ENCODE measurements at places on chromosomes 2 and 18. TPM values are rescaled to one million over a fixed set of nuclear protein-coding genes. Genes with fewer than 3 reads are reported as not detected.

The CD8B2 gene
- total RNA-seq, result 0.54 TPM

The ANKRD30BL gene
- total RNA-seq, result not detected

GRCh38 chr2:5453220-5454050 is 238.7 kb upstream of the SOX11 start:
- no peaks in the 10 kb centered on the region for H3K36me3 ChIP-seq
- no peak overlapping the region for H3K27ac ChIP-seq
- H3K27me3 ChIP-seq, result no peaks in the 10 kb centered on the region
- no peaks in the 10 kb centered on the region for H3K4me1 ChIP-seq

DNA sequence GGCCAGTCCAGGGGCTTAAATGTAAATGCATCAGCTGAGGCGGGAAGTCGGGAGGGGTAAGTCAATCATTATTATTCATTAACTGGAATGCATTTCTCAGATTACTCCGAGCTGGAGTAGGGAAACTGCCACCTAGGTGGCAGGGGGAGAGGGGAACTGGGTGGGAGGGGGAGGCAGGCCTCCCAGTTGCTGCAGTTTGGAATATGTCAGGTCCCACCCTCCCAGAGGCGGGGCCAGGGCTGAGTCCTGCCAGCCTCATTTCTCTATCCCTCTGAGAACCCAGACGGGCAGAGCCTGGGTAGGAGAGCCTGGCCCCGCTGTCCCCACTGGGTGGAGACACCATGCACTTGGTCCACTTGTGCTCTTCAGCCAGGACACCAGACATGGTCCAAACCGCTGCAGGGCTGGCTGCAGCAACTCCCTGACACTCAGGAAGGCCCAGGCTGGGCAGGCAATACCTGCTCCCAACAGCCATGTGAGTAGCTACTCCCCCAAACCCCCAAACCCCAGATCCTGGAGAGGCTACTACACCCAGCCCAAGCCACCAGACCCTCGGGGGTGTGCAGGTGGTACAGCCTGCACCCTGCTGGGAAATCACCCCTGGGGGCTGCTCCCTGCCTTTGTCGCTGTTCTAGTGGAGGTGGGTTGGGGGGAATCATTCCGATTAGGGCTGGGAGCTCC is at the start of gene GPBAR1:
GPBAR1 (plus strand) TSS at position 274 of the 681 bp plus-strand sequence. CDS start 1,710 bp downstream, outside the sequence.
- peaks cover 18% of the 10 kb centered on the region for H3K36me3 ChIP-seq
- DNase-seq, result no peak
- peak within 1 kb of the TSS; percentile 40 for H3K27ac ChIP-seq
- peaks cover 19% of the 10 kb centered on the region for H3K4me1 ChIP-seq

GRCh38 chr18:1133541-1133940 is 228.9 kb downstream of the ADCYAP1 start:
- H3K4me3 ChIP-seq, result no peak overlapping the region
- H3K27ac ChIP-seq, result no peak overlapping the region
- H3K4me1 ChIP-seq, result no peaks in the 10 kb centered on the region
- DNase-seq, result no peak

Data from activated T-helper 1 cell treated with anti-CD3 and anti-CD28 coated beads, Interleukin-12 subunit alpha, Interleukin-12 subunit beta, Interleukin-2, Interleukin-4 antibody, amounts not matched to agents 30 ng/mL and 10 ng/mL and 1 ng/mL, durations not matched to agents 14 hours and 24 hours and 36 hours (primary cell).